ENCODE measurements at places on chromosomes 1 and 21.

DNA sequence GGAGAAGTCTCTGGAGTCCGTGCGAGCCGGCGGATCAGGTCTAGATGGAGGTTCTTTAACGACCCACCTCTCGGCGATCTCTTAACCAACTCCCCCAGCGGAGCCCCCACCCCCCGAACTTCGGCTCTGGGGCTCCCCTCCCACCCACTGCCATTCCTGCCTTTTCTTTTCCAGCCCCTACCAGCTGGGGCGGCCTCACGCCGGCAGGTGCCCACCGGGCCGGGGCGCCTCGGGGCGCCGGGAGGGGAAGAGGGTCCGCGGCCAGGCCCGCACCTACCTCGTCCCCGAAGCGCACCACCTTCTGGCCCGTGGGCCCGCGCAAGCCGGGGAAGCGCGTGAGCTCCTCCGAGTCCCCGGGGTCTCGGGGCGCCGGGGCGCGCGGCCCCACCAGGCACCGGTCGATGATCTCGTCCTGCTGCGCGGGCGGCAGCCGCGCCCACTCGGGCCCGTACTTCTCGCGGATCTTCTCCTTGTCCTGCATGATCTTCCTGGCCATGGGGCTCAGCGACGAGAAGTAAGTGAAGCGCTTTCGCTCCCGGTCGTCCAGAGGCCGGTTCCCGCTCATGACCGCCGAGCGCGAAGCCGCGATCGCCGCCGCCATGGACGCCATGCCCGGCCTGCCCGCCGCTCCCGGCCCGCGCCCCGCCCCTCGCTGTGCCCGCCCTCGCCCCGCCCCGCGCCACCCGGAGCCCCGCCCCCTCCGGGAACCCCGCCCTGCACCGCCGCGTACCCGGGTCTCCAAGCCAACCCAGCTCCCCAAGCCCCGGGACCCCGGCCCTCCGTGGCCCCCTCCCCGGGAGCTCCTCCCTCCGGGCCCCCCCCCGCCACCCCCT is at the start of gene C1orf198:
Gene C1orf198, minus strand, starts transcription at position 619 of the 833 bp plus-strand sequence. Its CDS starts 9 bp downstream, at position 610.
- DNase-seq, result peak; percentile 55

- no peak for DNase-seq
These were observed 426.7 kb upstream of the RUNX1 start for GRCh38 chr21:35475762-35476161.

GRCh38 chr21:32007456-32007855 is 134.6 kb downstream of the HUNK start:
- DNase-seq, result no peak

GRCh38 chr1:4805987-4806386 is 151.6 kb downstream of the AJAP1 start:
- no peak for DNase-seq

GRCh38 chr1:245363461-245364200 is 208.8 kb downstream of the KIF26B start:
- DNase-seq, result no peak

DNA sequence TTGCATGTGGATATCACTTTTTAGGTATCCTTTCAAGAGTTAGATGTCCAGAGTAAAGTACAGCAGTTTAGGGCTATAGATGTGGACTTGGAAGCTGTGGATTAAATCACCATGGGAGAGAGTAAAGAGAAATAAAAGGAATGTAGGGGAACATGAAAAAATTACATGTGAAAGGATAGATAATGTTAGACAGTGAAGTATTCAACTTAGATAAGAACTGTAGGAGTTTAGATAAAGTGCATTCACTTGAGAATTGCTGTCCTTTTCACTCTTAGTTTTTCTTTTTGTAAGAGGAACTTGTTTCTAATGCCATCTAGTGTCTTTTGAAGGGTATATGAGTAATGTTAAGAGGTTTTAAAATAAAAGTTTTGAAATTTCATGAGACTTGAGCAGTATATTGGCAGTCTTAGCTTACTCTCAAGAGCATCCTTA is 40.1 kb downstream of the MAST2 start:
- no peak for DNase-seq

- no peak for DNase-seq
These were observed 207.7 kb upstream of the GJB5 start for GRCh38 chr1:34547046-34547674.

GRCh38 chr1:236280438-236281197 is 1.1 kb downstream of the ERO1B start:
- DNase-seq, result no peak

DNA sequence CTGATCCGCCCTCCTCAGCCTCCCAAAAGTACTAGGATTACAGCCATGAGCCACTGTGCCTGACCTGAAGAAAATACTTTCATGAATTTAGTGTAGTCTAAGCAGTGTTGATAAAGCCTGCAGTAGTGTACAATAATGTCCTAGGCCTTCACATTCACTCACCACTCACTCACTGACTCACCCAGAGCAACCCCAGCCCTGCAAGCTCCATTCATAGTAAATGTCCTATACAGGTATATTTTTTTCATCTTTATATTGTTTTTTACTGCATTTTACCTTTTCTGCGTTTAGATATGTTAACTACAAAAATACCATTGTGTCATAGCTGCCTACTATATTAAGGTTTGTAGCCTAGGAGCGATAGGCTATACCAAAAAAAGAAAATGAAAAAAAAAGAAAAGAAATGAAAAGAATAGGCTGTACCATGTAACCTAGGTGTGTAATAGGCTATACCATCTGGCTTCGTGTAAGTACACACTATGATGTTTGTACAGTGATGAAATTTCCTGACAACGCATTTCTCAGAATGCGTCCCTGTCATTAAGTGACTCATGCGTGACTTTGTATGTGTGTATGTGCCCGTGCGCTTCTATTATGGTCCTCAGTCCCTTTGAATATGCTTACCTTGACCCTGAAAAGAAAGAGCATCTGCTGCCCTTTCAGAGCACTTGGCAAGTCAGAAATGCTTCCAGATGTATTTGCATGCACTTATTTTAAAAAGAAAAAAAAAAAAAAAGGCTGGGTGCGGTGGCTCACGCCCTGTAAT is 9.2 kb upstream of the SLAMF8 start:
- DNase-seq, result no peak

- no peak for DNase-seq
These were observed 34.0 kb downstream of the FH start for GRCh38 chr1:241485554-241485992.

GRCh38 chr1:85289207-85289847 is 12.9 kb upstream of the BCL10 start:
- DNase-seq, result no peak

DNA sequence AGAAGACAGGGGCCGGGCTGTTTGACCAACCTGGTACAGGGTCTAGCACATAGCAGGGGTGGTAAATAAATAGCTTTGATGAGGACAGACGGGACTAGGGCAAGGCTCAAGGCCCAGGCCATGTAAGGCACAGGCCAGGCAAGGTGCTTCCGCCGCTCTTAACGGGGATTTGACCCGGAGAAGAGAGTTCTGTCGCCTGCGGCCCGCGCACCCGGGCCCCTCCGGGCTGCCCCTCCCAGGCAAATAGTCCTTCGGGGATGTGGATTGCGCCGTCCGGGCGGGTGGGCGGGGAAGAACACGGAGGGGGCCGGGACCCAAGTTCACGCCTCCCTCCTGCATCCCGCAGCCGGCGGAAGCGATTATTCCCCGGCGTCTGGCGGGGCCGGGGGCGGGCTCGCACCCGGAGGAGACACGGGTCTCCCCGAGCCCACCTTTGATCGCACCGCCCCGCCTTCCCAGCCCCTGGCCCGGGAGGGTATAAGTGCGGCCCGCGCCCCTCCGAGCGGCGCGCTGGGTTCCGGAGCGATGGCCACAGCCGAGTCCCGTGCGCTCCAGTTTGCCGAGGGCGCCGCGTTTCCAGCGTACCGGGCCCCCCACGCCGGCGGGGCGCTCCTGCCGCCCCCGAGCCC is at the start of gene MIXL1:
Gene MIXL1, plus strand, starts transcription at position 508 of the 629 bp plus-strand sequence. Its CDS starts 18 bp downstream, at position 526.
- no peak for DNase-seq

DNA sequence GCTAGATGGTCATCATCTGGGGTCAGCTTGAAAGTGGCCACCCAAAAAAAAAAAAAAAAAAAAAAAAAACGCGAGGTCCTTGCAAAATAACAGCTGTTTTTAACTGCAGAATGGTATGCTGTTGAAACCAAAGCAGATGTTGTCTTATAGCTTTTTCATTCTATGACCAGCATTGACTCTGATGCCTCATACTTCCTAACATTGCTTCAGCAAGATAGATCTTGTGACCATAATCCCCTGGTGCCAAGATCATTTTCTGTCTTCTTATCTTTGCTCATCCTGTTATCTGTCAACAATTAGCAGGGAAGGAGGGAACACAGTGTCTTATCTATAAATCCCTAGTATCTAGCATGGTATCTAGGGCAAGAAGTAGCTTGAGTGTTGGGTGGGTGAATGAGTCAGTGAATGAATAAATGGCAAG is 181.5 kb downstream of the PLPP3 start:
- DNase-seq, result no peak

GRCh38 chr1:66371233-66372005 is 162.5 kb upstream of the SGIP1 start:
- DNase-seq, result no peak

DNA sequence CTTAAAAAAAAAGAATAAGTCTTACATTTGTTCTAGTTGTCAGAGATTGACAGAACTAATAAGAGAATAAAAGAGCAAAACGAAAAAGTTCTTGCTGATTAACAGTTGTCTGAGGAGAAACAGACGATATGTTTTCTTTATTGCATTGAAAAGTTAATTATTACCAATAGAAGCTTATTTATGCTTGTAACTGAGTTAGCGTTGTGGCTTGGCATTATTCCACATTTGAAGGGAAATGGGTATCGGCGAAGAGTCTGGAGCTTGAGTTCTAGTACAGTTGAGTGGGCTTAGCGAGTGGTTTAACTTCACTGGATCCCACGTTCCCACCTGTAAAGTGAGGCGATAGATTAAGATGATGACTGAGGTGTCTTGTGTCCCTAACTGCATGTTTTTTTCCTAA is 109.0 kb downstream of the SDCCAG8 start:
- DNase-seq, result no peak

DNA sequence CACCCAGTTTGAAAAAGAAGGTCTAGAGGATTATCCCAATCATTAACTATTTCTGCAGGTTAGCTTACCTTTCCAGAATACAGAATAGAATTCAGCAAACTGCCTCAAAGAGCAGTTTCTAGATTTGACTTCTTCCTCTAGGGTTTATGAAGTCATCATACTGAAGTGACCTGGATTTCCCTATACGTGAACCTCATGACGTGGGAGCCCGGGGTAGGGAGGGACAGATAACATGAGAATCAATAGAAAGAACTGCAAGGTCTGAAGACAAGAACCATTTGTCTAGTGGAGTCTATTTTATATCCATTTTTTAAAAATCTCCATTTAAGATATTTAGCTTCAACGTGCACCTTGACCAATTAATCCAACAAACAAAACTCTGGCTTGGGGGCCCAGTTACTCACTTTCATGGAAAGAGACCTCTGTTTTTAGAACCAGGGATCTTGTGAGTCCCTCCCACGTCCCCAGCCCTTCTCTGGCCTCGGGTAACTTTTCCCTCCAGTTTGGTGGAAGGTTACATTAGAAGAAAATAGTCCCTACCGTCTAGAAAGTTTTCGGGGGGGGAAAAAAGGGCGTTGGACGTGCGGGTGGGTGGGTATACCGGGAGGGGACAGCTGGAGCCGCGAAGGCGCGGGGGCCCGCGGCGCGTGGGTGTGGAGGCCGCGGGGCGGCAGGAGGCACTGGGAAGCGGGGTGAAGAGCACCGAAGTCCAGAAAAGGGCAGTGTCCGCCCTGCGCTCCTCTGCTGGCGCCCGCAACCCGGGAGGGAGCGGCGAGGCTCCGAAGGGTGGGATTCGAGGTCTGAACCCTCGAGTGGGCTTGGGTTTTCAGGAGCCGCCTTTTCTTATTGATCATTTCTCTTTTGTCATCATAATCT is 13.8 kb upstream of the POGZ start:
- no peak for DNase-seq

- no peak for DNase-seq
These were observed 146.7 kb downstream of the KCNT2 start for GRCh38 chr1:196461521-196461920.

- DNase-seq, result no peak
These were observed 299 bp upstream of the PROX1 start for GRCh38 chr1:213987422-213987926.

- no peak for DNase-seq
These were observed 3.2 kb downstream of the IL23R start for GRCh38 chr1:67169496-67169895.

- no peak for DNase-seq
These were observed 64.4 kb downstream of the UMODL1 start for GRCh38 chr21:42135386-42136052.

- no peak for DNase-seq
These were observed 265.8 kb downstream of the CAMTA1 start for GRCh38 chr1:7050751-7051665.

- DNase-seq, result no peak
These were observed 173.3 kb downstream of the PTPRU start for GRCh38 chr1:29409616-29410015.

Data from stimulated activated CD8-positive, alpha-beta memory T cell treated with anti-CD3 and anti-CD28 coated beads, Interleukin-4, amount 100 ng/mL, for 1 hour (primary cell).